ENCODE measurements at places on chromosomes 13 and 19. TPM values are rescaled to one million over a fixed set of nuclear protein-coding genes. Genes with fewer than 3 reads are reported as not detected.
A peak's percentile ranks its signal among the peaks of the same experiment; 100 is the strongest.

The ATP8B3 gene
- total RNA-seq, result 2.7 TPM

The SHANK1 gene
- 0.04 TPM for total RNA-seq

- DNase-seq, result no peak
These were observed 25.0 kb upstream of the NCCRP1 start for GRCh38 chr19:39171479-39172465.

DNA sequence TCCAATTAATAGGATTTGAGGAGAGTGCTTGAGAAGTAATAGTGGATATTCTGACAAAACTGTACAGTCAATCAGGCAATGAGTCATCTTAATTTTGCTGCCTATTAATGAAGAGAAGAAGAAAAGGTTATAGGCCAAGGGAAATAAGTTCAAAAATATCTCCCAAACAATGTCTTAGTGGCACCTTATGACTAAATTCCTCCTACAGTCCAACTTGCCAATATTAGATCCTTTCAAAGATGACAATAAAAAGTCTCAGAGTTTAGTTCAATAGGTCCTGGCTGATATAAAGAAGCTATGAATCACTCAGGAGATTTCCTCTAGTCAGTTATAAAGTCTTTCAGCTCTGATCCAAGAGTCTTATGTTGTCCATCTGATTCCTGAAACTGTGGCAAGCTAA is 27.9 kb downstream of the UGGT2 start:
- DNase-seq, result no peak

DNA sequence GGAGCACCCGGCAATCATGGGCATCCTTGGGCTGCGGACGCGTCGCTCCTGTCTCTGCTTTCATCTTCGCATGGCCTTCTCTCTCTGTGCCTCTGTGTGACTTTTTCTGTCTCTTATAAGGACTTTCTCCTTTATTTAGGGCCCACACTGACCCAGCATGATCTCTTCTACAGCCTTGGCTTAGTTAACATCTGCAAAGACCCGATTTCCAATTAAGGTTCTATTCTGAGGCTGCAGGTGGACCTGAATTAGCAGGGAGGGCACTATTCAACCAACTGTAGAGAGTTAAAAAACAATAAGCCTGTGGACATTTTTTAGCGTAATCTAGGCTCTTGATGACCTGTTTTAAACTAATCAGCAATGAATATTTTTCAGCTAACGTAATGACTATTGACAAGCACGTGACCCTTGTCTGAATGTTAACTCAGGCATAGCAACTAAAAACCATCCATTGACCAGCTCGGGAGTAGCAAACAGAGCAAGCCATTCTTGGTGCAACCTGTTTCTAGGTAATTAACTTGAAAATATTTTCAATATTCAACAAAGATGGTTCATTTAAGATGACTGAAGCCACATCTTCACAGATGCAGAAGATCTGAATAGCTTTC is 15.2 kb downstream of the F10 start:
- no peak for DNase-seq

DNA sequence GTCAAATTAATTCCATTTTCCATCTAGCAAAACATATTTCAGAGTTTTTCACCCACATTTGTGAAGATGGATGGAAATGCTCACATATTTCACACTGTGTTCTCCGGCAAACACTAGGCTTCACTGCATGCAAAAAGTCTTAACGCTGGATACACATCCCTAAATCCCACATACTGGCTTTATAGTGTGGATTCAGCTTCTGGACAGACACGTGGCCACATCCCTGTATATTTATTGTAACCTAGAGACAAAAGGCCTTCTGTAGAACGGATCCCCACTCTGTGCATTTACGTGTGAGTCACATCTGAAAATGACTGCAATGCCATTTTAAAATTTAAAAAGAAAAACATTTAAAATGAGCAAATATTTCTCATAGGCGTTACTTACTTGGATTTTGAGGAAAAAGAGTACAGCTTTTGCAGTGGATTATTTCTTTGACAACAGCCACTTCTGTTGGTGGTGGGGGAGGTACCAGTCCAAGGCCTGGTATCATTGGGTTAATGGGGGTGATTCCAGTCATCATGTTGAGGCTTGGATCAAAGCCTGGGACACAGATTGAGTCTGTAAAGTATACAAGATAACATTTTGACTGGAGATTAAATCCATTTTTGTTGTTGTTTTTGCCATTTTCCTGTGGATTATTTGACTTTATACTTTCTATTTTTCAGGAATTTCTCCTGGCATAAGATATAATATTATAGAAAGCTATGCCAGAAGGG is 337.7 kb downstream of the DNAJC15 start:
- no peak for DNase-seq

The RDH8 gene
- total RNA-seq, result not detected

- DNase-seq, result no peak
These were observed 45.9 kb downstream of the SUGP2 start for GRCh38 chr19:18987456-18987855.

GRCh38 chr19:6811906-6812305 is 39.4 kb downstream of the VAV1 start:
- DNase-seq, result no peak

The ADGRE3 gene
- not detected for total RNA-seq

DNA sequence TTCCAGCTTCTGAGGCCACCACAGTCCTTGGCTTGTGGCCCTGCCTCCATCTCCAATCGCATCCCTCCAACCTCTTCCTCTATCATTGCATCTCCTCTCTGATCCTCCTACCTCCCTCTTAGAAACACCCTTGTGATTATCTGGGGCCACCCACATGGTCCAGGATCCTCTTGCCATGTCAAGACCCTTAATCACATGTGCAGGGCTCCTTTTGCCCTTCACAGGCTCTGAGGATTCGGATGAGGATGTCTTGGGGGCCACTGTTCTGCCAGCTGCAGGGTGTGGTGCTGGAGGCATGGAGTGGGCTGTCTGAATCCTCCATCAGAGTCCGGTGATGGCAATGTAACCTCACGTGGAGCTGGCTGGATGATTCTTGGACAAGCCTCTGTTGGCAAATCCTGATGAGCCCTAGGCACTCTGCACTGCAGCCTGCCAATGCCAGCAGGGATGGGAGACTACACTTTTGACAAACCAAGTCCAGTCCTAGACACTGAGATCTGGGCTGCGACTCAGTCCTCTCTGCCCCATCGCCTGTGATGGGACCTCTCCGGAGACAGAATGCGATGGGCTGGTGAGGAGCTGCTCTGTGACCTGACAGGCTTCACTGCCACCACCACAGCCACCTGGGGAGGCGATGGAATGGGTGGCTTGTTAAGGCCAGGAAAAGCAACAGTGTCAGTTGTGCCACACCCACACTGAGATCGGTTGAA is 61.2 kb downstream of the CCDC70 start:
- DNase-seq, result no peak

The GDF15 gene
- total RNA-seq, result not detected

The ZNF345 gene
- total RNA-seq, result 3.6 TPM

The DENND1C gene
- total RNA-seq, result 62.4 TPM

GRCh38 chr19:1410136-1410786 is 2.9 kb downstream of the DAZAP1 start:
- peak; percentile 52 for DNase-seq

GRCh38 chr13:98978280-98978679 is 416 bp upstream of the DOCK9 start:
- DNase-seq, result no peak

DNA sequence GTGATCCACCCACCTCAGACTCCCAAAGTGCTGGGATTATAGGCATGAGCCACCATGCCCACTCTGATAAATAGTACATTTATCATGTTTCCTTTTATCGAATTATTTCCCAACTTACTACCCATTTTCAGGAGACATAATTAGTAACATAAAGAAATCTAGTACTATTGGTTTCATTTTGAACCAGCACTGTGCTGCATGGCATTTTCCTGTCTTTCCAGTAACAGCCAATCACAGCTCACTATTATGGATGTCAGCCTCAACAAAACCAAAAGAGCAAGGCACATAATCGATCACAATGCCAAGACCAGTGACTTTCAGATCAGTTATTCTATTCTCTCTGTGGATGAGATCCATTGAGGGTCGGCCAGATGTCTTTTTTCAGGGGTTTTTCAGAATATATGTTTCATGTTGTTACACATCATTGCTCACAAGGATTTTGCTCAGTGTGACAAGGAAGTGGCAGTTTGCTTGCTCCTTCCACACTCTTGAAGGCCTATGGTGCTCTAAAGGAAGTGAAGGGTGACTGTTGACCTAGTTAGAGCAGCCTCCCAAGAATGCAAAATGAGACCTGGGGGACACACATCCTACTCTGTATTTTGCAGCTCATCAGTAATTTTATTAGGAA is 233.4 kb downstream of the KCNRG start:
- DNase-seq, result no peak

- no peak for DNase-seq
These were observed 10.5 kb downstream of the LYL1 start for GRCh38 chr19:13092158-13092543.

The ZNF382 gene
- total RNA-seq, result 9.3 TPM

The NOTCH3 gene
- total RNA-seq, result not detected

- DNase-seq, result peak; percentile 80
These were observed 6.7 kb downstream of the NAPSA start for GRCh38 chr19:50358483-50359327.

The ZIC5 gene
- total RNA-seq, result not detected

The CGB2 gene
- not detected for total RNA-seq

- no peak for DNase-seq
These were observed 4.7 kb upstream of the POMP start for GRCh38 chr13:28654276-28654675.

DNA sequence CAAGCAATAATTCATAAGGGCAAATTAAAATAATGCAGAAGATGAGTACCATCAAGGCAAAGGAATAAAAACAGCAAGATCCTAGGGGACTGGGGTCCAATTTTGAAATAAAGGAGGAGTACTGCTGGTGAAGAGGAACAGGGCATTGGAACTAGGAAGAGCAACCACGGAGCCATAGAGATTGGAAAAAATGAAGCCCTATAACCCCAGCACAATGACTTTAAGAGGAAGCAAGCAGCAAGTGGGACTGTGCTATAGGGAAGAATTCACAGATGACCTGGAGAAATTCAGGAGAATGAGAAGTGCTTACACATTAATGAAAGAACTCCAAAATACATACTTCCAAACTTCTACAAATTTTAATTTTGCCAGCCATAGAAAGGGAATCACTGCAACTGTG is 44.9 kb upstream of the ITM2B start:
- DNase-seq, result no peak

The ZNF835 gene
- total RNA-seq, result 5.2 TPM

The DPF1 gene
- total RNA-seq, result 0.50 TPM

The FAM83E gene
- total RNA-seq, result 4.4 TPM

GRCh38 chr19:44735011-44735410 is 13.5 kb upstream of the BCL3 start:
- no peak for DNase-seq

DNA sequence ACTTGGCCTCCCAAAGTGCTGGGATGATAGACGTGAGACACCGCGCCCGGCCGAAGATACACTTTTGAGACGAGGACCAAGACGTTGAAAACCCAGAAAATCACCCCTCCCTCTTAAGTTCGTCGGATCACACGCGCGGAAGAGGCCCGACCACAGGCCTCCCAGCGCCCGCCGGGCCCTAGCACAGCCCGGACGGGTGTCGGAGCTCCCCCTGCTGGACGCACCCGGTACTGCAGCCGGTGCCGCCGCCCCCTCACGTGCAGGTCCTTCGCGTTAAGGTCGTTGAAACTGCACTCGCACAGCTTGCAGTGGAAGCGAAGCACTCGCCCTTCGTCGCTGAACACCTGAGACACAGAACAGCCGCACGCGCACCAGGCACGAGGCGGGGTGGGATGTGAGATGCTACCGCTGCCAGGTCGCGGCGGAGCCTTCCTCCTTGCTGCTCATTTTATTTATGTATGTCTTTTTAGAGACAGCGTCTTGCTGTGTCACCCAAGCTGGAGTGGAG is 35.7 kb upstream of the MATK start:
- peak; percentile 87 for DNase-seq

DNA sequence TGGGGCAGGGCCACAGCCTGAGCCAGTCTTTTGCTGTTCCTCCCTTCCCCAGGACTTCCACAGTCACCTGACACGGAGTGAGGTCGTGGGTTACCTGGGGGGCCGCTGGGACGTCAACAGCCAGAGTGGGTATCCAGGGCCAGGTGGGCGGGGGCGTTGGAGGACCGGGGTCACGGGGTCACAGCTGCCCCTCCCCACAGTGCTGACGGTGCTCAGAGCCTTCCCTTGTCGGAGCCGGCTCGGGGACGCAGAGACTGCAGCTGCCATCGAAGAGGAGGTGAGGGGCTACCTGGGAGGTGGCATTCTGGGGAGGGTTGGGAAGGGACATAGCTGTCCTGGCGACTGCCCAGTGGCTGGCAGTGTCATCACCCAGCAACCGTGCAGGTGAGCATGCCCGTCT is 11.5 kb downstream of the MPND start:
- DNase-seq, result no peak

GRCh38 chr19:5891938-5892771 is 11.4 kb downstream of the NDUFA11 start:
- peak; percentile 23 for DNase-seq

The FFAR1 gene
- not detected for total RNA-seq

The ZNF772 gene
- 9.3 TPM for total RNA-seq

The MAB21L1 gene
- 0.06 TPM for total RNA-seq

The SYT5 gene
- not detected for total RNA-seq

DNA sequence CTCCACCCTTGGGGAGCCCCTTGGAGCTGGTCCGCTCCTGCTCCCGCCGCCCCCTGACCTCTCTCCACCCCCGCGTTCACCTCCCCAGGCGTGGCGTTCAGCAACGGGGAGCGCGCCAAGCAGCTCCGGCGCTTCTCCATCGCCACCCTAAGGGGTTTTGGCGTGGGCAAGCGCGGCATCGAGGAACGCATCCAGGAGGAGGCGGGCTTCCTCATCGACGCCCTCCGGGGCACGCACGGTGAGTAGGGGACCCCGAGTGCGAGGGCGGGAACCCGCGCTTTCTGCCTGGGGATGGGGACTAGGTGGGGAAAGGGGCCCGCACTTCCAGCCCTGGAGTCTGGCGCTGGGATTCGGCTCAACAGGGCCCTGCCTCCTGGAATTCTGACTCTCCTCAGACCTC is 1.7 kb downstream of the CYP2A13 start:
- DNase-seq, result peak; percentile 2

DNA sequence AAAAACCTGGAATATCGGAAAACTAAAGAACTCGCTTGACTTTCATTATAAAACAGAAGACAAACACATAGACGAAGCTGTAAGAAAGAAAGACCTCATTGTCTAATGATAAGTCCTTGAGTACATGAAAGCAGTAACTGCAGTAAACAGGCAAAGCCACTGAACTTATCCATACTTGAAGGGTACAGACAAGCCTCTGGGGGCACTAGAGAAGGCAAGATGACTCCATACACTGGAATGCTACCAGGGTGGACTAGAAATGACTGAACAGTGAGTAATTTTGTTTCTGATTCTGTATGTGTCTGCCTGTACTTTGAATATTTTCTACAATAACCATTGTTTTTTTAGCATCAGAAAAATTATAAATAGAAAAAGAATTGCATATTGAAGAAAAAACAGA is 507.9 kb downstream of the UQCRFS1 start:
- DNase-seq, result no peak

The ZNF93 gene
- 15.9 TPM for total RNA-seq

The KLK15 gene
- not detected for total RNA-seq

DNA sequence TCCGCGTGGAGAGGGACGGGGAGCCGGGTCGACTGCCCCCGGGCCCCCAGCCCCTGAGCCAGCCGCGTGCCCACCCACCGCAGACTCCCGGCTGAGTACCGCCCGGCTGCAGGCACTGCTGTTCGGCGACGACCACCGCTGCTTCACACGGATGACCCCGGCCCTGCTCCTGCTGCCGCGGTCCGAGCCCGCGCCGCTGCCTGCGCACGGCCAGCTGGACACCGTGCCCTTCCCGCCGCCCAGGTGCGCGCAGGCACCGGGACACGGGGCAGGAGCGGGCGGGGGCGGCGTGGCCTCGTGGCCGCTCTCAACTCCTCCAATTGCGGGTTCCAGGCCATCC is 1.6 kb downstream of the AMH start:
- no peak for DNase-seq

Measured in activated naive CD8-positive, alpha-beta T cell treated with anti-CD3 and anti-CD28 coated beads for 36 hours (primary cell).